PC-9 (cell line): ENCODE measurements at places on chromosomes 12 and 14. TPM values are rescaled to one million over a fixed set of nuclear protein-coding genes. Genes with fewer than 3 reads are reported as not detected.
A peak's percentile ranks its signal among the peaks of the same experiment; 100 is the strongest.

GRCh38 chr14:61160798-61161197 is 120.3 kb downstream of the TMEM30B start:
- DNase-seq = no peak

DNA sequence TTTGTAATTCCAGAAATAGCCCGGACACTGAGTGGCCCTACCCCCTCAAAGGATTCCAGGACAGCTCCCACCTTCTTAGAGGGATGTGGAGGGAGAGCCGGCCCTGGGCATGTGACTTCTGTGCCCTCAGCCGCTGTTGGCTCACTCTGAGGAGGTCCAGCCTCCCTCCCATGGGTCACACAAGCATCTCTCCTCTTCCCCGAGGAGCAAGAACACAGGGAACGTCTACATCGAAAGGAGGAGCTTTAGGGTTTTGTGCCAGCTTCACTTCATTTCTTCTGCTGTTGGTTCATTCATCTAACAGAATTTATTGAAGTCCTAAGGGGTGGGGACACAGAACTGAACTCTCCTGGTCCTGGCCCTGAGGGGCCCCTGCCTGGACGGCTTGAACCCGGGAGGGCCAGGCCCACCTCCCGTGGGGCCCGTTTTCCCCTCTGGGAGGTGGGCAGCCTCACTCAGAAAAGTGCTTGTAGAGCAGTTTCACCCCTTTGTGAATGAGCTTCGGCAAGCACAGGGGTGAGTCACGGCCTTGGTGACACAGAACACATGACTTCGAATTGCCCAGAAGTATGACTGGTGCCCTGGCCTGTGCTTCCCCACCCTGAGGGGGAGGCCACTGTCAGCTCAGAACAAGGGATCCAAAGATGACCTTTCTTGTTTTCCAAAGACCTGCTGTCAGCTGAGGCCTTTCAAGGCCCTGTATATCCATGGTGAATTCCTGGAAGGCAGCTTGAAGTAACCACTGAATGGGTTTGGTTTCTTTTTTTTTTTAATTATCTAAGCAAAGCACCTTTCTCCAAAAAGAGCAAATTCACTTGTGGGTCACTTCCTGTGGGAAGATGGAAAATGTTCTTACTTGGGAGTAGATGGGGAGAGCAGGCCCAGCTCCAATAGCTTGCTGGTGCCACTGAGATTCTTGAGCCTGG is 39.2 kb downstream of the NFKBIA start:
- DNase-seq = peak; percentile 56

DNA sequence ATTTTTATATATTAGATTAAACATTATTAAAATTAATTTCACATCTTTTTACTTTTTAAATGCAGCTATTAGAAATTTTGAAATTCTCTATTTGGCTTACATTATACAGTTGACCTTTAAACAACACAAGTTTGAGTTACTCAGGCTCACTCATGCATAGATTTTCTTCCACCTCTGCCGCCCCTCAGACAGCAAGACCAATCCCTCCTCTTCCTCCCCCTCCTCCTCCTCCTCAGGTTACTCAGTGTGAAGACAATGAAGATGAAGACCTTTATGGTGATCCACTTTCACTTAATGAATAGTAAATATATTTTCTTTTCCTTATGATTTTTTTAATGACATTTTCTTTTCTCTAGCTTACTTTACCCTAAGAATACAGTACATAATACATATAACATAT is 136.2 kb downstream of the LLPH start:
- DNase-seq = no peak

GRCh38 chr12:52280796-52281560 is 6.5 kb downstream of the KRT86 start:
- DNase-seq = peak; percentile 95

DNA sequence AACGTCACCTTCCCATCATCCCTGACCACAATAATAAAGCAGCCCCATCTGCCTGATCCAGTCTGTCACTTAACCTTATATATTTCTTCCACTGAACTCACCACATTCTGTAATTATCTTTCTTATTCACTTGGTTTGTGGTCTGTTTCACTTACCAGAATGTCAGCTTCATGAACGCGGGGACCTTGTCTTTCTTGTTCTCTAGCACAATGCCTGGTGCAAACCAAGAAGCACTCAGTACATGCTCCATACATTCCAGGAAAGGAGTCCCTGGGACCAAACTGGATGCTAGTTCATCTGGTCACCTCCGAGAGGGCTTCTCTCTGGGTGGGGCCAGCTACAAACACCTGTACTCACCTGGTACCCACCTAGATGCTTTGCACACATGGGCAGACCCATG is 17.4 kb upstream of the ANKRD33 start:
- DNase-seq = no peak

DNA sequence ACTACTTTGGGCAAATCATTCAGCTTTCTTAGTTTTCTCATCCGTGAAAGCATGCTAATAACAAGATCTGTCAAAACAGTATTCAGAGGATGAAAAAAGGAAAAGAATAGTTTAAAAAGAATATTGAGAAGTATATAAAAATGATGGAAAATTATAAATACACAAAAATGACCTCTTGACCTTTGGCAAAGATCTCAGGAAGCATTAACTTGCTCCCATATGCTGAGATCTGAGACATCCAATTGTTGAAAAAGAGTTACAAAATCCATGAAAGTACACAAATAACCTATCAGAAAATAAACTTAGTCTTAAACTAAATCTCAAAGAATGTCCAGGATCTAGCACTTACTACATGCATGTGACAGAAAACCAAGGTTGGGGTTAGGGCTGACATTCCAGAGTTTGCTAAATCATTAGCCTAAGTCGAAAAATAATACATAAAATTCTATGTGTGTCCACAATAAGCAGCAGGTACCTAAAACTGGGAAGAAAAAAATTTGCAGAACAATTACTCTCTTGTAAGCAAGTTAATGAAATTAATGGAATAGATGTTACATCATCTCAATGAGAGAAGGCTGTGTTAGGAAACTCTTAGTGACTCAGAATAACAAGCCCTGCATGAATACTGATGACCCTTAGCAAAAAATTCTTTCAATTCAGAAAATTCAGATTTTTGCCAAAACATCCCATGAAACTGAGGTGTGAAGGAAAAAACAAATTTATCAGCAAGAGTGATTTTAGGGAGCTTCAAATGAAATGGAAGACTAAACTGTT is 3.4 kb downstream of the PAH start:
- no peak for DNase-seq

- DNase-seq = no peak
Observed at GRCh38 chr12:117024961-117025480, 74.2 kb downstream of the TESC start.

DNA sequence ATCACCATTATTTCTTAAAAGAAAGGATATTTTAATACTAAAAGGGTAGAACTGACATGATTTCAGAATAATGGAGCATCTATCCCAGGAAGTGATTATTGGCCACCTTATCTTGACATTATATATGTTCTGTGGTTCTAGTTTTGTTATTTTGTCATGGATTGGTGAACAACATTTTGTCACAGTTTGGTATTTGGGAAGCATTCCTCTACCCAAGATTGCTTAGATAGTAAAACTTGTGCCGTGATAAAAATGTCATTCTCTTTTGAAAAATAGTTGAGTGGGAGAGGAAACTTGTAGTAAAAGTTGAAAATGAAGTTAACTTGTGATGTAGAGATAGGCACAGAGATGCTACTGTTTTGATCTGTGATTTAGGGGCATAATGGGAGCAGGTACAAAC is 65.7 kb downstream of the TMX1 start:
- DNase-seq = no peak

GRCh38 chr14:41137741-41138140 is 468.9 kb upstream of the LRFN5 start:
- no peak for DNase-seq

DNA sequence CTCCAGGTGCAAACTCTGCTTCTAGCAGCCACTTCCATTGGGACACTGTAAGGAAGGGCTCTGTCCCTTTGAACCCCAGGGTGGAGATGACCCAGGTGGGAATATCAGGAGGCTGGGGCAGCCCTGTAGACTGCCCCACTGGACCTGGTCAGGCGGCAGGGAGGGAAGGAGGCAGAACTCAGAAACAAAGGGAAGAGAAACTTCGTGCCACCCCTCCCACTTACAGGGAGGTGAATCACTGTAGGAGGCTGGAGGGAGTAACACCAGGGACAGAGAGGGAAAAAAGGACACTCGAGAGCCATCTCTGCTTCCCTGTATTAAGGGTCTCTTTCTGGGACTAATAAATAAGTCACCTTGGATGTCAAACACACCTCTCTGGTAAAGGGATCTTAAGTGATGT is 37.4 kb downstream of the ISCA2 start:
- no peak for DNase-seq

GRCh38 chr12:56931474-56931978 is 2.7 kb downstream of the SDR9C7 start:
- no peak for DNase-seq

- DNase-seq = no peak
Observed at GRCh38 chr12:47216150-47216677, 136.5 kb upstream of the AMIGO2 start.

DNA sequence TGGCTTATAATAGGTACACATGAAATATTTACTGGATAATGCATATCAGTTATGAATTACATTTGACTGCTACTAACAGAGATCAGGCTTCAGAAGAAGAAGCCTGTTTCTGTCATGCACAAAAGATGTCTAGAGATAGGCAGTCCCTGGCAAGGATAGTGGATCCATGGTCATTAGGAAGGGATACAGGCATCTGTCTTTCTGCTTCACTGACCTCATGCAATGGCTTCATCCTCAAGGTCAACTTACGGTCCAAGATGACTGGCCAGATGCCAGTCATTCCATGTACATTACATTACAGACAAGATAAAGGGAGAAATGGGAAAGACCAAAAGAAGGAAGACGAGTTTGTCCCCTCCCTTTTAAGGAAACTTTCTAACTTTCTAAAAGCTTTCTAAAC is 94.0 kb downstream of the NUAK1 start:
- no peak for DNase-seq

DNA sequence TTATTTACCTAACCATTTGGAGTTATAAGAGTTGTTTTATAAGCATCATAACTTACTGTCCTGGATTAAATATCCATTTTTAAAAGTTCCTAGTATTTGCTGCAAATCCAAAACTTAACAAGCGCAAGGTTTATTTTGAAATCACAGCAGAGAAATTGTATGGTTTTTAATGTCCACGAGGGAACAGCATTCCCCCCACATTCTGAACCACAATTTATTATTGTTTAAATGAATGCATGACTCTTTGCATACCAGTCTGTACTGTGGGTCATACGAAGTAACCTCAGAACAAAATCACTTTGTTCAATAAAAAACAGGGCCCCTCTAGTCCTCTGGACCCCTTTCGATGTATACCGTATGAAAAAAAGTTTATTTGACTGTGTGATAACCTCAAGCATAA is 75.9 kb downstream of the DACT1 start:
- no peak for DNase-seq

- DNase-seq = no peak
Observed at GRCh38 chr14:105488781-105489541, 2.1 kb upstream of the TEDC1 start.

GRCh38 chr12:13130981-13131380 is 27.5 kb upstream of the GSG1 start:
- no peak for DNase-seq

DNA sequence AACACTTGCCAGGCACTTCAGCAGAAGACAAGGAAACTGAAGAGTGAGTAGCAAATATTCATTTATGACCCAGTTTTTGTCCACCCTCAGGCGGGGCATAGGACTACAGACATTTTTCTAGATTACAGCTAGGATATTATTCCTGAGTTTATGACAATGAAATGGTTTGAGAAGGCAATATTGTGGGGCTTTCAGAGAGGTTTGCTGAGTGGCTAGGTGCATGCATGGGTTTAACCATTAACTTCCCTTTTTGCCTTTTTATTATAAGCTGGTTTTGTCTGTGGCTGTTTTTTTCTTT is 104.0 kb upstream of the BCAT1 start:
- no peak for DNase-seq

- no peak for DNase-seq
Observed at GRCh38 chr12:102527171-102527720, 46.9 kb upstream of the IGF1 start.

DNA sequence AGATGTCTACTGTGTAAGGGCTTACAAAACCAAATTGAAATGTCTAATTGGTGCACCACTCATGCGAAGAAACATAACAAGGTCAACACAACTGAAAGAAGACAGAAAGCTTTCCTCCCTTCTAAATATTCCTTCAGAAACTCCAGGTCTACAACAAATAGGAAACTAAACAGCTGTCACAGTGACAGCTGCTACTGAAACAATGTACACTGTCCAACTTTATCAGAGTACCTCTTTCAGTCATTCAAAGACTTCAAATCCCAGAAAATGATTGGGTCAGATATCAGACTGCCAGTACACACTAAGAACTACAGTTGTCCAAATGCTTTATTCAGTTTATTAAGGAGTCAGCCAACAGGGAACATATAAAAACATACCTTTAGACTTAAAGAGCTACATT is 35.2 kb downstream of the CEP128 start:
- no peak for DNase-seq

GRCh38 chr12:48758186-48758585 is 30.7 kb downstream of the ADCY6 start:
- no peak for DNase-seq

DNA sequence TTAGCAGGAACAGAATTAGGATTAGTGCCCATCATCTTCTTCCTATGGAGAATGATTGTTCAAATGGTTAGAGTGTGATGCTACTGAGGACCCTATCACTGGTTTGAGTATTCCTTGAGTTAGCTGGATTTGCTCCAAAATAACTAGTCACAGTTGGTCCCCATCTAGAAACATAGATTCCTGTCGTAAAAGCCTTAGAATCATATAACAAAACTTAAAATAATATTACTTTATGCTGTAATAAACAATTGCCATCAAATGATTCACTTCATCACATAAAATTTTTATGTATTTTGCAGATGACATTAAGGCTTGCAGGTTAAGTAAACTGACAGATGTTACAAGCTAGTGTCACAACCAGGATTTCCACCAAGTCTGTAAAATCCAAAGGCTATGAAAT is 209.8 kb downstream of the CCER1 start:
- no peak for DNase-seq

DNA sequence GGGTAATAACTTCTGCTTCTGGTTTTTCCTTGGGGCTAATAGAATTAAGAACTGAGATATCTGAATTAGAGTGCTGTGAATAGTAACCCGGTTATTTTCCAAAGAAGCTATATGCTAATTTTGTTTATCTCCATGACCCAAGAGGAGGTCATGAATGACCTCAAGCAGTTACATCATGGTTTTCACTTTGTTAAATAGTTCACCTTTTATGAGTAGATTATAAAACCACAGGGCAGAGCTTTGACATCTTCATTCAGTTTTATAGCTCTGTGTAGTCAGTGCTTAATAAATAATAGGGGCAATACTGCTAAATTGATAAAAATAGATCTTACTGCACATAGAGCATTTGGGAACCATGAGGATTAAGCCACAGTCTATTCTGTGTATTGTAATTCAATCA is 462.2 kb downstream of the LRIG3 start:
- DNase-seq = no peak

Gene TEX22
- total RNA-seq = 2.6 and 6.5 TPM in 2 replicates

Gene NRXN3
- not detected in 2 replicates for total RNA-seq

Gene CLEC9A
- not detected in 2 replicates for total RNA-seq

Gene ARHGEF25
- 12.9 and 18.8 TPM in 2 replicates for total RNA-seq

Gene ATL1
- 3.8 and 4.3 TPM in 2 replicates for total RNA-seq

Gene ANKS1B
- total RNA-seq = not detected in 2 replicates

Gene AMHR2
- total RNA-seq = not detected in 2 replicates

Gene ADAM21
- total RNA-seq = 0.15 TPM in 1 of 2 replicates, not detected in the other

Gene SYNE3
- 1.5 and 1.9 TPM in 2 replicates for total RNA-seq

Gene PAH
- total RNA-seq = not detected in 2 replicates

Gene NFATC4
- total RNA-seq = 48.3 and 76.3 TPM in 2 replicates

Gene ENDOU
- 0.25 and 0.39 TPM in 2 replicates for total RNA-seq

Gene DTX3
- total RNA-seq = 16.2 and 18.1 TPM in 2 replicates

Gene POTEM
- total RNA-seq = not detected in 2 replicates

Gene CLEC4C
- not detected in 2 replicates for total RNA-seq

Gene CCDC91
- 30.7 and 38.9 TPM in 2 replicates for total RNA-seq

Gene KRT5
- 89.7 and 134 TPM in 2 replicates for total RNA-seq
